ENCODE measurements at places on chromosomes 13 and 19. TPM values are rescaled to one million over a fixed set of nuclear protein-coding genes. Genes with fewer than 3 reads are reported as not detected.

DNA sequence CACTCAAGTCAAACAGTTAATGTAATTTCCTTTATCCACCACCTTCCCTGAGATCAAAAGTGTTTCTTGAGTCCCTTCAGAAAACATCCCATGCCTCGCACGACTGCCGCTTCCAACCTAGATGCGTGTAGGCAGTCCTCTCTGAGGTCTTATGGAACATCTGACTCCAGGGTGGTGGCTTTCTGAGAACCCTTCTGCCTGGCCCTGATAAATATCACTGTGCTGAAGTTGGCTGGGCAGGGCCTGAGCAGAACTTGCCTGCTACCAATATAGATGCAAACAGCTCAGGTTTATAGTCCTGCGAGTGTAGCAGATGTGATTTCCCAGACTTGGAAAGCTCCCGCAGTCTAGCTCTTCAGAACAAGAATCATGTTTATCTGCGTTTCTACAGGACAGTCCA, 61.1 kb upstream of the GPR12 start:
- H3K27ac ChIP-seq = no peak overlapping the region
- no peaks in the 10 kb centered on the region for H3K27me3 ChIP-seq
- no peak overlapping the region for H3K4me3 ChIP-seq

BRSK1 gene
- total RNA-seq = not detected

- DNase-seq = no peak
- no peaks in the 10 kb centered on the region for H3K4me1 ChIP-seq
- H3K27me3 ChIP-seq = no peaks in the 10 kb centered on the region
These were observed 2.0 kb upstream of the CSNK1A1L start for GRCh38 chr13:37107456-37107855.

DNA sequence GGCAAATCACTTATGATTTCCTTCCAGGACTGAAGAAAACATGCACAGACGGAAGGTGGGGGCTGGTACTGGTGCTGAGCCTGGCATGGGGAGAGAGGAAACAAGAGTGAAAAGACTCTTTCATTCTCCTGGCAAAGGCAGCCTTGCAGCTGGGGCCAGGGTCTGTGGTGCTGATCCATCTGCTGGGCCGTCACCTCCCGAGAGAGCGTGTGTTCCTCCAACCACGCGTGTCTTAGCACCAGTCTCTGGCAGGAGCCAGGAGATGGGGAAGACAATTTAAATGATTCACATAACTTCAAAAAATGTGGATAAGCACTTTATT, 23.9 kb upstream of the SPART start:
- no peak for DNase-seq
- H3K27ac ChIP-seq = no peak overlapping the region
- H3K4me3 ChIP-seq = no peak overlapping the region

DNA sequence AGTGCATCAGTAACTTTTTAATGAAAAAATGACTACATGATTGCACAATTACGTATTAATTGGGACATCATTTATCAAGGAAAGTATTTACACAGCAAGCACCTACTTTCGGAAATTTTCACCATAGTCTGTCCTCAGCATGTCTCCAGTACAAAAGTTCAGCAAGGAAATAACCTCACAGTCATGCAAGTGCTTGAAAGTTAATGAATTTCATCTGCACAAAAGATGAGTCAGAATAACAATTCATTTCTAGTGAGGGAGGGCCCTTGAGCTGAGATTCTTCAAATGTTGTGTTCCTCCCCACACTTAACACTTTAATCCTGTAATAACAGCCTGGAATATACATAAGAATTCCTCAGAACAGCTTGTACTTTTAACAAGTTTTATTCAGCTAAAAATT, 49.0 kb upstream of the OXGR1 start:
- no peak overlapping the region for H3K27ac ChIP-seq
- H3K4me3 ChIP-seq = no peak overlapping the region
- no peaks in the 10 kb centered on the region for H3K27me3 ChIP-seq
- no peak for DNase-seq

SIGLEC9 gene
- total RNA-seq = 0.72 TPM

Measured in gastrocnemius medialis (tissue), 4 donors.